Activated CD8-positive, alpha-beta T cell treated with anti-CD3 and anti-CD28 coated beads, Interleukin-2, amount 10 ng/mL, durations not matched to agents 7 days and 5 days (primary cell): ENCODE measurements at places on chromosomes 2 and 18. TPM values are rescaled to one million over a fixed set of nuclear protein-coding genes. Genes with fewer than 3 reads are reported as not detected.

- H3K27ac ChIP-seq: no peak overlapping the region
- no peak for DNase-seq
- peaks cover 39% of the 10 kb centered on the region for H3K4me1 ChIP-seq
- H3K4me3 ChIP-seq: no peak overlapping the region
These were observed 218.6 kb downstream of the SH3RF3 start for GRCh38 chr2:109347626-109348025.

- no peak overlapping the region for H3K27ac ChIP-seq
- no peak overlapping the region for H3K4me3 ChIP-seq
- H3K4me1 ChIP-seq: peaks cover 45% of the 10 kb centered on the region
- H3K27me3 ChIP-seq: no peaks in the 10 kb centered on the region
These were observed 61.5 kb upstream of the KLF7 start for GRCh38 chr2:207227062-207227748.

- peaks cover 3% of the 10 kb centered on the region for H3K4me1 ChIP-seq
- no peaks in the 10 kb centered on the region for H3K27me3 ChIP-seq
- DNase-seq: no peak
- H3K4me3 ChIP-seq: no peak overlapping the region
- no peak overlapping the region for H3K27ac ChIP-seq
- peaks cover 21% of the 10 kb centered on the region for H3K36me3 ChIP-seq
These were observed 66.9 kb downstream of the TRAPPC12 start for GRCh38 chr2:3446381-3446780.

GRCh38 chr2:96568094-96568493 is 31.5 kb downstream of the ARID5A start:
- no peaks in the 10 kb centered on the region for H3K27me3 ChIP-seq
- H3K4me1 ChIP-seq: no peaks in the 10 kb centered on the region
- DNase-seq: no peak
- no peak overlapping the region for H3K27ac ChIP-seq

GRCh38 chr18:59917422-59917821 is 17.6 kb downstream of the PMAIP1 start:
- no peak overlapping the region for H3K4me3 ChIP-seq
- peaks cover 15% of the 10 kb centered on the region for H3K27me3 ChIP-seq
- H3K27ac ChIP-seq: no peak overlapping the region
- no peaks in the 10 kb centered on the region for H3K36me3 ChIP-seq

- H3K27me3 ChIP-seq: peaks cover 21% of the 10 kb centered on the region
- H3K36me3 ChIP-seq: no peaks in the 10 kb centered on the region
- H3K4me3 ChIP-seq: no peak overlapping the region
- no peak for DNase-seq
- no peaks in the 10 kb centered on the region for H3K4me1 ChIP-seq
These were observed 44.9 kb downstream of the CFAP210 start for GRCh38 chr2:169649278-169649677.

DNA sequence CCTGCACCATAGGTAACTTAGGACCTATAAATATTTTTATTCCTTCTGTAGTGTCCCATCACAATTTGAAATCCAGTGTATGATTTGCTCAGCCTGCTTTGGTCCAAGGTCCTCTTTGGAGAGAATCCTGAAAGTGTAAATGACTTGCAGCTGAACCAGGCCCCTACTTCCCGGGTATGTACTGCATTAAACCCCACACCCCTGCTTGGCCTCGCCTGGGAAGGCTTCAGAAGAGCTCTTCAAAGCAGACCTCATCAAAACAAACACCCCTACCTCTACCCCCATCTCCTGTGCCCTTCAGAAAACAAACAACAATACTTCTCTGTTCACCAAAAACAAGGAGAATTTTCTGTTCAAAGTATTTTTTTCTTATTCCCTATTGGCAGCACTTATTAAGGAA is 9.5 kb upstream of the SPTBN1 start:
- peaks cover 16% of the 10 kb centered on the region for H3K27me3 ChIP-seq
- no peak for DNase-seq

DNA sequence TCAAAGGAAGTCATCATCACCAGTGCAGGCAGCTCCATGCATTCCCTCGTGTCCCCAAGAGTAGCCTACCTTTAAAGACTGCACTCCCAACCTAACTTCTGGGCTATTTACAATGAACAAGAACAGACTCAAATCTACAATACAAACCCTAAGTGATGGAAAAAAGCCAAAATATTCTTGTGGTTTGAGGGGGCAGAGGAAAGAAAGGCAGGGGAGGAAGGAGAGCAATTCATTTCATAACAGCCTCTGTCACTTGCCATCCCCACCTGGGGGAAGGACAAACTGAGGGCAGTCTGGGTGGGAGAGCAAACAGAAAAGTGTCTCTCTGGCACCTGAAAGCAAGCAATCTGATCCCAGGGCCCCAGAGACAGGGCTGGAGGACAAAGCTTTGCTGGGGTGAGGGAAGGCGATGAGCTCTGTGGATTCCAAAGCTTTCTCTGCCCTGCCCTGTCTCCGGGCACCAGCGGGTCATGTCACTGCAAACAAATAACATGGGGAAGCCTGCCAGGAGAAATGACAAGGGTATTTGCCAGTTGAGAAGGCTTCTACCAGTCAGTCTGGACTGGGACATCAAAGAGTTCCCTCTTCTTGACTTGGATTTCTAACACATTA is 528.0 kb upstream of the TNP1 start:
- H3K4me1 ChIP-seq: peaks cover 2% of the 10 kb centered on the region
- no peak for DNase-seq
- no peak overlapping the region for H3K4me3 ChIP-seq
- no peaks in the 10 kb centered on the region for H3K36me3 ChIP-seq
- H3K27me3 ChIP-seq: peaks cover 5% of the 10 kb centered on the region

CD8B2 gene
- 3.7 TPM for total RNA-seq

HS6ST1 gene
- 7.1 TPM for total RNA-seq

SKA1 gene
- total RNA-seq: 46.3 TPM
